Stimulated activated CD8-positive, alpha-beta memory T cell treated with anti-CD3 and anti-CD28 coated beads, Interleukin-15, amount 100 ng/mL, for 4 hours (primary cell): ENCODE measurements at places on chromosomes 6 and 20.
A peak's percentile ranks its signal among the peaks of the same experiment; 100 is the strongest.

- no peak for DNase-seq
Observed at GRCh38 chr6:38502423-38502822, 137.3 kb downstream of the BTBD9 start.

DNA sequence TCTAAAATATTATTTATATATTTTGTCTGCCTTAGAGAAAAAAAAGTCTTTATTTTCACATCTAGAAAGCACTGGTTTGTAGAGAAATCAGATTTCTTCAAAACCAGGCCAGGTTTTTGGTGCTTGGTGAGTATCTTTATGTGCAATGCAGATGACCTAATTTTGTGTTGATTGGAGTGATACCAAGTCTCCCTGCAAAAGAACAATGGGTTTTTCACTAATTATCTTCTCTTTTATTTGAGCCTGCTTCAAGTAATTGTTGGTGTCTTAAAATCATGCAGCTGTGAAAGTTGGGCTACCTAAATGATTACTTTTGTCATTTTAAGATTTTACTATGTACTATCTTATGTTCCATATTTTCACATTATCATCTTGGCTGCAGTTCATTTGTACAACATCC lies 874.7 kb downstream of the TFAP2A start:
- DNase-seq: no peak

DNA sequence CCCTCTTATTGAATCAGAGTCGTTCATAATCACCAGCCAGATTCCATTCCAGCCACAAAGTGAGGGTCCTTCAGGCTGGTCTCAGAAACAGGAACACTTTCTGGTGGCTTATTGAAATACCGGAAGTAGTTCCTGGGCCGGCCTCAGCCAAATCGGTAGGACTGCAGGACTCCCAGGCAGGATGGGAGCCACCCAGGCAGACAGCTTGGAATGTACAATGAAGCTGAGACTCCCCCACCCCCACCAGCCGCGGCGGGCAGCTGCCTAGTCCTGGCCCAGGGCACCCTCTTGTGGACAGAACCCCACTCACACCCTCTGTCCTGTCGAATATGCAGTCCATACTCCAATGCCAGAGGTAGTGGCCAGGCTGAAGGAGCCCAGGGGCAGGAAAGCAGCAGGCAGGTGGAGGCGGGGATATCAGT lies 43.8 kb downstream of the MDFI start:
- peak; percentile 40 for DNase-seq

GRCh38 chr6:131063764-131064272 lies 773 bp upstream of the EPB41L2 start:
- no peak for DNase-seq

GRCh38 chr6:5174756-5175549 lies 85.8 kb downstream of the LYRM4 start:
- no peak for DNase-seq

GRCh38 chr6:148565930-148566663 lies 180.7 kb upstream of the UST start:
- no peak for DNase-seq

DNA sequence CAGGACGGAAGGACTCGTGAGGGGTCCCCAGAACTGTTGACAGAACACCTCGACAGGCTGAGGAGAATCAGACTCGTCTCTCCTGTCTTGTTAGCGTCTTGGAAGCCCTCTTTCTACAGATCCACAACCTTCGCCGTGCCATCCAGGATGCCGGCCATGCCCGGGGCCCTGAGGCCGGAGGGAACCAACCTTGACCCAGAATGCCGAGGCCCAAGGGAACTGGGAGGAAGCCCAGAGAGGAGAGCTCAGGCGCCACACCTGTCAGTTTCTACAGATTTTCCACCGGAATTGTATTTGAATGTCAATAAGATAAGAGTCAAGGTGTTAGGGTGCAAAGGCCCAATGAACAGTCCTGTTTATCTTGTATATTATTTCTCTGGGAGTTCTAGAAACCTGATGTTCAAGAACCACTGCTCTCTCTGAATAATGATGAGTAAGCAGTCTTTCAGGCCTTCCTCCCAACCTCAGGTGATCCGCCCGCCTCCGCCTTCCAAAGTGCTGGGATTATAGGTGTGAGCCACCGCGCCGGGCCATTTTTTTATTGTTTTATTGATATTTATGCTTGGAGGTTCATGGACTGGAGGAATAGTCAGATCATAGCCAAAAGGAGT lies 799 bp upstream of the ME1 start:
- DNase-seq: no peak

- DNase-seq: no peak
Observed at GRCh38 chr6:134678436-134678889, 271.4 kb downstream of the ALDH8A1 start.

GRCh38 chr6:49553384-49553783 lies 2.9 kb downstream of the C6orf141 start:
- DNase-seq: no peak
